ENCODE measurements at places on chromosomes 5 and 9. TPM values are rescaled to one million over a fixed set of nuclear protein-coding genes. Genes with fewer than 3 reads are reported as not detected.

- DNase-seq: no peak
- no peaks in the 10 kb centered on the region for H3K4me1 ChIP-seq
- H3K27me3 ChIP-seq: no peaks in the 10 kb centered on the region
- no peak overlapping the region for H3K4me3 ChIP-seq
- no peak overlapping the region for H3K27ac ChIP-seq
These were observed 772.1 kb upstream of the CDH9 start for GRCh38 chr5:27810458-27810857.

DNA sequence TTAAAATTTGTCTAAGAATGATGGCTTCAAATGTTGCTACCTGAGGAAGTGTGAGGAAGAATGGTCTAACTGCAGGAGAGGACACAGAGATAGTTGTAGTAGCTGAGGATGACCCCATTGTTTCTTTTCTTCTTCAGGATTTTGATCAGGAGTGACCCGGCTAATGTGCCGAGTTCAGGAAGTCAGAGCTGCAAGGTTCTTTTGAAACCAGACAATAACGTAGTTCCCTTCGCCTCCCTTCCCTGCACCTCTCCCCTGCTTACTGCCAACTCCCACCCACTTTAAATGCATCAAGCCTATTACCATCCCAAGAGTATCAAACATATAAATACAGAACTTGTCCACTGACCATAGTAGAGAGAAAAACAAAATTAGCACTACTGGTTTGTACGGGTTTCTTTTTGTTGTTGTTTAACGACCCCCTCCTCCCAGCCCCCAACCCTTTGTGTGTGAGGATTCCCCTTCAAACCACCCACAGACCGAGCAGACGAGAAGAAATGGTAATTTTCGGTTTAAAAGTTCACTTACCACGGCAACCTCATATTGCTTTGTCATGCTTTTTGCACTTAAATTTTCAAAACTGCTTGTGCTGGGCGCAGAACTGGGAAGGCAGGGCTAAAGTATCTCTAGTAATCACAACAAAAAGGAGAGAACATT lies 23.5 kb upstream of the ELAVL2 start:
- H3K4me1 ChIP-seq: no peaks in the 10 kb centered on the region
- no peak for DNase-seq
- H3K27ac ChIP-seq: no peak overlapping the region
- no peaks in the 10 kb centered on the region for H3K27me3 ChIP-seq
- H3K4me3 ChIP-seq: no peak overlapping the region

- no peak overlapping the region for H3K27ac ChIP-seq
- H3K27me3 ChIP-seq: no peaks in the 10 kb centered on the region
- H3K4me3 ChIP-seq: no peak overlapping the region
- peaks cover 20% of the 10 kb centered on the region for H3K4me1 ChIP-seq
These were observed 2.3 kb downstream of the SLC44A1 start for GRCh38 chr9:105246656-105247173.

FOXD4L6 gene
- total RNA-seq: not detected

Measured in CD4-positive, alpha-beta memory T cell (primary cell).